ENCODE measurements at places on chromosomes 7 and 10. TPM values are rescaled to one million over a fixed set of nuclear protein-coding genes. Genes with fewer than 3 reads are reported as not detected.

The ZNF735 gene
- total RNA-seq, result not detected

The CALCR gene
- total RNA-seq, result 0.80 TPM

The IMPDH1 gene
- 31.8 TPM for total RNA-seq

The NPSR1 gene
- not detected for total RNA-seq

The TMEM225B gene
- 2.0 TPM for total RNA-seq

The CRHR2 gene
- total RNA-seq, result 0.16 TPM

The CELF2 gene
- total RNA-seq, result 40.0 TPM

The TMEM130 gene
- not detected for total RNA-seq

The SLC18A3 gene
- not detected for total RNA-seq

The MUC12 gene
- total RNA-seq, result 1.4 TPM

The MCM10 gene
- total RNA-seq, result 1.8 TPM

The AQP1 gene
- 177 TPM for total RNA-seq

The GNAT3 gene
- not detected for total RNA-seq

The ANKRD30A gene
- 725 TPM for total RNA-seq

The KLF14 gene
- 0.15 TPM for total RNA-seq

The FZD8 gene
- 9.5 TPM for total RNA-seq

The ITPRID1 gene
- 1.6 TPM for total RNA-seq

The CARD11 gene
- 0.80 TPM for total RNA-seq

The SLC35G1 gene
- 3.9 TPM for total RNA-seq

The WNT16 gene
- not detected for total RNA-seq

The PSD gene
- 0.96 TPM for total RNA-seq

The SPAM1 gene
- not detected for total RNA-seq

The LLCFC1 gene
- total RNA-seq, result not detected

The SHTN1 gene
- 14.4 TPM for total RNA-seq

Data from breast epithelium (tissue), 4 donors.